ENCODE measurements at places on chromosomes 2 and 18. TPM values are rescaled to one million over a fixed set of nuclear protein-coding genes. Genes with fewer than 3 reads are reported as not detected.

DNA sequence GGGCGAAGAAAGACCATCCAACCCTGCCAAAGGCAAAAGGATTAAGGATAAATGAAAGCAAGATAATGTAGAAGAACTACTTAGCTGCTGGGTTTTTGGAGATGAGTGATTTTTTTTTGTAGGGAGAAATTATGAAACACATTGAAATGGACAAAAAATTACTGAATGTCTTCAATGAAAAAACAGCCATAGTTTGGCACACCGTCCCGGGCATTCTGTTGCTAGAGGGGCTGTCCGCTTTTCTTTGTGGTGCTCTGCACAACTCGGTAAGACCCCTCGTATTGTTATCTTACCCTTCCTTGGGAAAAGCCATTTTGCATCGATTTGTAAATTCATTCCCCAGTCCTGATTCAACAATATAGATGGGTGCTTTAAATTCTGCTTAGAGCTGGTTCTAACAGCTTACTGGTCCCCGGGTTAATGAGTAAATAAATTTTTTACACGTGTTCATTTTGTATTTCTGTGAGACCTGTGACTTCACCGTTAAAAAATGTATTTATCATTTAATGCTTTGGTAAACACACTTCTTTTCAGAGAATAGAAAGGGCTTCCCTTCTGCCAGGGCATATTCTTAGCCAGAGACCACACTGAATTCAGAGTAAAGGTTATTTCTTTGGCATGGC lies 912 bp upstream of the LAPTM4A start:
- no peak overlapping the region for H3K27ac ChIP-seq
- no peak overlapping the region for H3K4me3 ChIP-seq
- peaks cover 24% of the 10 kb centered on the region for H3K27me3 ChIP-seq

- no peak for DNase-seq
- H3K27me3 ChIP-seq: peaks cover 10% of the 10 kb centered on the region
- H3K36me3 ChIP-seq: no peaks in the 10 kb centered on the region
Observed at GRCh38 chr2:217382794-217383193, 522.9 kb upstream of the TNP1 start.

- H3K27ac ChIP-seq: peak overlapping the region; percentile 91
- DNase-seq: no peak
- peak overlapping the region; percentile 71 for H3K4me3 ChIP-seq
Observed at GRCh38 chr2:61671561-61672315, 133.6 kb upstream of the XPO1 start.

GRCh38 chr2:174673876-174674275 lies 76.3 kb upstream of the WIPF1 start:
- peaks cover 42% of the 10 kb centered on the region for H3K4me1 ChIP-seq
- DNase-seq: no peak
- peaks cover 54% of the 10 kb centered on the region for H3K36me3 ChIP-seq
- no peak overlapping the region for H3K27ac ChIP-seq
- H3K4me3 ChIP-seq: no peak overlapping the region
- no peaks in the 10 kb centered on the region for H3K27me3 ChIP-seq

DNA sequence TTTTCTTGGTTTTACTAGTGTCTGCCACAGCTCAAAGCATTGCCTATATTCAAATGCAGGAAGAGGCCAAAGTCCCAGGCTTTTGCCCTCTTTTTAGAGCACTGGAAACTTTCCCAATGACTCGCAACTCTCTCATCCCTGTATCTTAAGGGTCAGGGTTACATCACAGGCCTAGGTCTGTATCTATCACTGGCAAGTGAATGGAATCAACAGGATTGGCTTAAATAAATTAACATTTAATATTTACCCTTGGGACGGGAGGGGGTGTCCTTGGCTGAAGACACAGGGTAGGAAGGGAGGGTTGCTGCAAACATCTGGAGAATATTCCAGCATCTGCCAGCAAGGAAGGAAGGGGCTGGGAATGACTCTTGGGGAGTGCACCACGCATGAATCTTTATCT lies 242.6 kb downstream of the SLC4A3 start:
- H3K27me3 ChIP-seq: no peaks in the 10 kb centered on the region
- no peak overlapping the region for H3K4me3 ChIP-seq
- H3K36me3 ChIP-seq: no peaks in the 10 kb centered on the region
- DNase-seq: no peak

GRCh38 chr2:73984922-73985307 lies 205 bp downstream of the TET3 start:
- DNase-seq: peak; percentile 70
- H3K4me3 ChIP-seq: no peak overlapping the region
- H3K36me3 ChIP-seq: peaks cover 38% of the 10 kb centered on the region
- peaks cover 67% of the 10 kb centered on the region for H3K4me1 ChIP-seq
- no peaks in the 10 kb centered on the region for H3K27me3 ChIP-seq

DNA sequence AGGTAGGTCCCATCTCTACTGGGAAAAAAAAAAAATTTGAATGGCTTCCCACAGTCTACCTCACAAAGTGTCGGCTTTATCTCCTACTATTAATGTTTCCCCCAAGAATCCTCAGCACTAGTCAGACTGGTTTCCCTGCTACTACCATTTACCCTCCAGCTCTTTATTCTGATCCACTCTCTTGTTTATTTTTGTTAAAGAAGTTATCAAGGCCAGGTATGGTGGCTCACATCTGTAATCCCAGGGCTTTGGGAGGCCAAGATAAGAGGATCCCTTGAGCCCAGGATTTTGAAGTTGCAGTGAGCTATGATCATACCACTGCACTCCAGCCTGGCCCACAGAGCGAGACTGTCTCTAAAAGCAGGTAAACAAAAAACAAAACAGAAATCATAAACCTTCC lies 1275.3 kb downstream of the LRP1B start:
- no peaks in the 10 kb centered on the region for H3K27me3 ChIP-seq
- no peak overlapping the region for H3K27ac ChIP-seq
- no peaks in the 10 kb centered on the region for H3K36me3 ChIP-seq
- DNase-seq: no peak
- H3K4me3 ChIP-seq: no peak overlapping the region
- no peaks in the 10 kb centered on the region for H3K4me1 ChIP-seq

LOXHD1 gene
- 0.12 TPM for total RNA-seq

LRPPRC gene
- 220 TPM for total RNA-seq
